Trophoblast cell (in vitro differentiated cells and primary cell): ENCODE measurements at places on chromosomes 6 and 20.
A peak's percentile ranks its signal among the peaks of the same experiment; 100 is the strongest.

GRCh38 chr20:53681352-53682212, 87.9 kb upstream of the ZNF217 start:
- no peaks in the 10 kb centered on the region for H3K36me3 ChIP-seq
- H3K27ac ChIP-seq: no peak overlapping the region
- H3K4me3 ChIP-seq: no peak overlapping the region
- H3K4me1 ChIP-seq: peaks cover 16% of the 10 kb centered on the region
- peak; percentile 83 for DNase-seq

- H3K4me3 ChIP-seq: peak overlapping the region; percentile 76
- peak overlapping the region; percentile 89 for H3K27ac ChIP-seq
- no peak for DNase-seq
- no peaks in the 10 kb centered on the region for H3K27me3 ChIP-seq
- H3K4me1 ChIP-seq: no peaks in the 10 kb centered on the region
Measured at GRCh38 chr6:52994031-52994838, 849 bp downstream of the GSTA4 start.

- H3K36me3 ChIP-seq: no peaks in the 10 kb centered on the region
- no peak overlapping the region for H3K27ac ChIP-seq
- no peak overlapping the region for H3K4me3 ChIP-seq
- DNase-seq: peak; percentile 72
- no peaks in the 10 kb centered on the region for H3K27me3 ChIP-seq
Measured at GRCh38 chr6:145427232-145427631, 308.1 kb downstream of the EPM2A start.

- H3K4me3 ChIP-seq: no peak overlapping the region
- no peak overlapping the region for H3K27ac ChIP-seq
- H3K27me3 ChIP-seq: no peaks in the 10 kb centered on the region
- H3K4me1 ChIP-seq: no peaks in the 10 kb centered on the region
- H3K36me3 ChIP-seq: no peaks in the 10 kb centered on the region
Measured at GRCh38 chr20:40056171-40056570, 632.9 kb downstream of the MAFB start.

DNA sequence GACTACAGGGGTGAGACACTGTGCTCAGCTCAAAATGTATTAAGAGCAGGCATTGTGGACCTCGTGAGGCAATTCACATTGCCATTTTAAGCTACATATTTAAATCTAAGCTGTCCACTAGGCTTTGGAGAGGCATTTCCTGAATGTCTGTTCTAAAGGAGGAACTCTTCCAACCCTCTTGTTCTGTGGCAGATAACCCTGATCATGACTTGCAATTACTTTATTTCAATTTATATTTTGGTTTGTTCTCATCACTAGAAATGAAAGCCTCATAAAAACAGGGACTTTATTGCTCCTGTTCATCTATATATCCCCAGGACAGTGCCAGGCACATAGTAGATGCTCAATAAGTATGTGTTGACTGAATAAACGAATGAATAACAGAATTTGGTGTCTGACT, 84.0 kb upstream of the SALL4 start:
- no peak for DNase-seq
- H3K4me3 ChIP-seq: no peak overlapping the region
- no peaks in the 10 kb centered on the region for H3K27me3 ChIP-seq
- no peak overlapping the region for H3K27ac ChIP-seq

- H3K27me3 ChIP-seq: no peaks in the 10 kb centered on the region
- H3K4me3 ChIP-seq: no peak overlapping the region
- H3K27ac ChIP-seq: peak overlapping the region; percentile 91
- peak; percentile 57 for DNase-seq
Measured at GRCh38 chr20:33789109-33789857, 21.9 kb upstream of the CHMP4B start.

DNA sequence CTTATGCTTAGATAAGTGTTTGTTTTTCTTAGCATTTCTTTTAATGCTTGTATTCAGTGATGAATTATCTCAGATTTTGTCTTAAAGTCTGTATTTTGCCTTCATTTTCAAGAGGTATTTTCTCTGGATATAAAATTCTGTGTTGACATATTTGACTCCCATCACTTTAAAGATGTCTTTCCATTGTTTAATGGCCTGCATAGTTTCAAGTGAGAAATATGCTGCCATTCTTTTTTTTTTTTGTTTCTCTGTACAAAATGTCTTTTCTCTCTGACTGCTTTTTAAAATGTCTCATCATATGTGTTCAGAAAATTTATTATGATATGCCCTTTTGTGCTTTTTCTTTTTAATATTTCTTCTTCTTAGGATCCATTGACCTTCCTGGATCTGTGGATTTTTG, 578.0 kb upstream of the NOX3 start:
- H3K36me3 ChIP-seq: no peaks in the 10 kb centered on the region
- DNase-seq: no peak

DNA sequence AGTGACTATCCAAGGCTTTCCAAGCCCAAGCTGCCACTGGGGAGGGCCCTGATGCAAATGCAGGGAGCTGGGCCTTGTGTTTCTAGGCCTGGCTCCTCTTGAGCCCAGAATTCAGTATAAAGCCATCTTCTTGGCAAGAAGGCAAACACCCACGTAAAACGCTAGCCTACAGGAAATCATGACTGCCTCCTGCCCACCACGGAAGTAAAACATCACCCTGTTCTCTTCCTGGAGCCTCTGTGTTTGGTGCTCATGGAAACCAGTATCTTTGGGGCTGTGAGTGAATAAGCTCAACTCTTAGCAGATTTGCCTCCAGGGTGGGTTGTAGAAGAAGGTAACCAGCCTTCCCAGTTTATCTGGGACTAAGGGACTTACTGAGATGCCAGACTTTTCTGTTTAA, 271.0 kb downstream of the ZNF217 start:
- H3K27me3 ChIP-seq: no peaks in the 10 kb centered on the region
- no peaks in the 10 kb centered on the region for H3K36me3 ChIP-seq

GRCh38 chr6:105898286-105898685, 187.8 kb upstream of the PRDM1 start:
- peaks cover 3% of the 10 kb centered on the region for H3K4me1 ChIP-seq
- no peaks in the 10 kb centered on the region for H3K27me3 ChIP-seq
- DNase-seq: no peak
- H3K36me3 ChIP-seq: no peaks in the 10 kb centered on the region
- no peak overlapping the region for H3K4me3 ChIP-seq

DNA sequence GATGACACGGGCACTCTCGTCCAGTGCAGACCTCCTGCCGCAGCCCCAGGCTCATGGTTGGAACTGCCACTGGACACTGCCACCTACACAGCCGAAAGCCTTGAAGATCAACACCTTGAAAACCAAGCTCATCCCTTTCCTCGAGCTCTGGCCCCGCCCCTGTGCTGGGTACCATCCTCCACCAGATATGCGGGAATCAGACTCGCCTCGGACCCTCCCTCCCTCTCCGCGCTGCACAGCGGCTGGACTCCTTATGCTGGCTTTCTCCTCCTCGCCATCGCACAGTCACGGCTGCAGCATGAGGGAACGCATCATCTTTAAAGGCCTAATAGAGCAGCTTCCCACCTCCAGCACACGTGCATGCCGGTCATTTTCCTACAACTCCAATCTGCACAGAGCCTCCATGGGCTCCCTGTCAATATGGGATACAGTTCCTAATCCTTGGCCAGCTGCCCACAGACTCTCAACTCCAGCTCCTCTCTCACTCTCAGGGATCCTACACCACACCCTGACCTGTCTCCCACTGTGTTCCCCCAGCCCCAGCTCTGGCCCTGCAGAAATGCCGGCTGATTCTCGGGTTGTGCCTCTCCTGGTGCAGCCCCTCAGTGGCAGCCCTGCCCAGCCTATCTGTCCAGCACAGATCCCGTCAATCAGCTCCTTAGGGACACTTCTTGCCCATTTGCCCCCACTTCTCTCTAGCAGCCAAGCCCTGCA, 23.2 kb downstream of the TXNDC5 start:
- H3K27ac ChIP-seq: no peak overlapping the region
- no peak for DNase-seq
- H3K36me3 ChIP-seq: peaks cover 49% of the 10 kb centered on the region
- no peaks in the 10 kb centered on the region for H3K4me1 ChIP-seq
- H3K4me3 ChIP-seq: no peak overlapping the region

DNA sequence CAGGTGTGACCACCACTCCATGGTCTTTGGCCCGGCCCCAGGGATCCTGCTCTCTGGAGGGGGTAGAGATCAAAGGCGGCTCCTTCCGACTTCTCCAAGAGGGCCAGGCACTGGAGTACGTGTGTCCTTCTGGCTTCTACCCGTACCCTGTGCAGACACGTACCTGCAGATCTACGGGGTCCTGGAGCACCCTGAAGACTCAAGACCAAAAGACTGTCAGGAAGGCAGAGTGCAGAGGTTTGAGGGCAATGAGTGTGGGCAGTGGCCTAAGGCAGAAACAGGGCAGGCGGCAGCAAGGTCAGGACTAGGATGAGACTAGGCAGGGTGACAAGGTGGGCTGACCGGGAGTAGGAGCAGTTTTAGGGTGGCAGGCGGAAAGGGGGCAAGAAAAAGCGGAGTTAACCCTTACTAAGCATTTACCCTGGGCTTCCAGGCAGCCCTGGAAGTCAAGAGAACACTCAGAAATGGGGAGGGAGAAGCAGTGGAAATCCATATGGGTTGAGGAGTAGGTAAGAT, 533 bp downstream of the CFB start:
- no peaks in the 10 kb centered on the region for H3K36me3 ChIP-seq
- no peaks in the 10 kb centered on the region for H3K27me3 ChIP-seq
- no peak overlapping the region for H3K4me3 ChIP-seq
- no peak for DNase-seq
- no peak overlapping the region for H3K27ac ChIP-seq
- peaks cover 2% of the 10 kb centered on the region for H3K4me1 ChIP-seq

DNA sequence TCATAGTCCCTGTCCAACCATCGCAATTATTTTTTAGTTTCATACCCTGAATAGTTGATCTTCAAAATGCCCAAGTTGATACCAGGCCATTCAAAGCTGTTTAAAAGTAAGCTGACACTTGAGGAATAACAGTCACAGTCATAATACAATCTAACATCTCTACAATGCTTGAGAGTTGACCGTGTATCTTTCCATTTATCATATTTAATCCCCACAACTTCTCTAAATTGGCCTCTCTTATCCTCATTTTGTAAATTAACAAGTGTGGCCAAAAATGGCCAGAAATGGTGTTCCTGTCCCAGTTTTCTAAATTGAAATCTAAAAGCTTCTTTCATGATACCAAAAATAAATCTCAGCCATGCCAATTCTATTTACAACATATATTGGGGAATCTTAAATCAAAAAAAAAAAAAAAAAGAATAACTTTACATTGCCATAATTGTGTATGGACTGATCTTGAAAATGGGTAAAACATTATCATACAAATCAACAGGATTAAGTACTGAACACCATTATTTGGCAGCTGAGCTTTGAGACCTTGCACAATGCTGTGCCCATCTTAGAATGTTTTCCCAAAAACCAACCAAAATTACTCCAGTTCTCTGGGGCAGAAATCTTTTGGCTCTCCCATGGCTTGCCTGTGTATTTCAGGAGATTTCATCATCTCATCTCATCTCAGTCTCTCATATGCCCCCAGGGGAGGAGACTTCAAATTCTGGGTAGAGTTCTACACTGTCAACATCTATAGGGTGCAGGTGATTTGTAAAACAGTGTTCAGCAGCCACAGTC, 448.7 kb upstream of the JARID2 start:
- H3K4me3 ChIP-seq: no peak overlapping the region
- no peaks in the 10 kb centered on the region for H3K27me3 ChIP-seq
- H3K4me1 ChIP-seq: no peaks in the 10 kb centered on the region
- no peaks in the 10 kb centered on the region for H3K36me3 ChIP-seq

GRCh38 chr6:83511266-83511665, 1.1 kb upstream of the PRSS35 start:
- no peak overlapping the region for H3K27ac ChIP-seq
- no peaks in the 10 kb centered on the region for H3K4me1 ChIP-seq
- no peak overlapping the region for H3K4me3 ChIP-seq
- no peaks in the 10 kb centered on the region for H3K27me3 ChIP-seq
- H3K36me3 ChIP-seq: no peaks in the 10 kb centered on the region

GRCh38 chr6:157244175-157244574, 79.1 kb downstream of the TMEM242 start:
- no peaks in the 10 kb centered on the region for H3K36me3 ChIP-seq
- no peak for DNase-seq
- no peaks in the 10 kb centered on the region for H3K4me1 ChIP-seq
- no peaks in the 10 kb centered on the region for H3K27me3 ChIP-seq

DNA sequence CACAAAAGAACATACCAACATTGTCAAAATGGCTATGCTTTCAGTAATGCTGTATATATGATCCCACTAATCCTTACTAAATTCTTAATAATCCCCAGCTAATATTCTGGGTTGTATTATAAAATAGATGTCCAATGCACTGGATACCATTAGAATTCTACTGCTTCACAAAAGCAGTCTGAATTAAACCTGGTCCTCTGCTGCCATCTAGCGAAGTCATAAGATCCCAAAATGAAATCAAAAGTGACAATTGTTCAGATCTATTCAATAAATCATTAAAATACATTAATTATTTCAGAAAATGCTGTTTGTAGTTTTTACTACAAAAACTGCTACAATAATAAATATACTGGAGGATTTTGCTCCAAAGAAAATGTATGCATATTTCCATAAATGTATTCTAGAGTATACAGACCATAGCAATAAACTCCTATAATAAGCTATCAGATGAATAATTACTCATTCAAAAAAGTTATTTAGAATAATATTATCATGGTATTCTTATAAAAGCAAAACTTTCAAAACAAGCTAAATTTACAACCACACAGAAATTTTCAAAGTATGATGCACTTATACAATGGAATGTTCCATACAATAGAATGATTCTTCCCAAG, 92.6 kb downstream of the RNGTT start:
- H3K4me3 ChIP-seq: no peak overlapping the region
- DNase-seq: peak; percentile 80
- no peaks in the 10 kb centered on the region for H3K36me3 ChIP-seq

GRCh38 chr6:148516217-148516616, 173.6 kb downstream of the SASH1 start:
- DNase-seq: no peak
- no peaks in the 10 kb centered on the region for H3K27me3 ChIP-seq
- peaks cover 17% of the 10 kb centered on the region for H3K36me3 ChIP-seq
- peaks cover 7% of the 10 kb centered on the region for H3K4me1 ChIP-seq
- no peak overlapping the region for H3K27ac ChIP-seq

DNA sequence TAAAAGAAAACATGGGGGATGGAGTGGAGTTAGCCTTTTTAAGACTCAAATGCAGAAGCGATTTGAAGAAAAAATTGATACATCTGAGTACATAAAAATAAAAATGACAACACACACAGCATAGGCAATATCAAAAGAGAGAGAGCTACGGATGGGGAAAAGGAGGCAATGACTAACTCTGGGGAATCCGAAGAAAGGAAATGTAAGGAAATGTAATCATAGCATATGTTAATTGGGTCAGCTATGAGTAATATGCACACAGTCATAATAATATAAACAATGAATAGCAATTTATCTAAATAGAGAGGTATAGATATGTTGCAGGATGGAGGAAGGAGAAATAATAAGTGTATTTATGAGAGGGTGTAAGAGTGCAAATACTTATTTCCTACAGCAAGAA, 83.4 kb downstream of the NOL4L start:
- no peaks in the 10 kb centered on the region for H3K27me3 ChIP-seq
- H3K4me1 ChIP-seq: peaks cover 18% of the 10 kb centered on the region
- H3K36me3 ChIP-seq: no peaks in the 10 kb centered on the region
- DNase-seq: no peak

DNA sequence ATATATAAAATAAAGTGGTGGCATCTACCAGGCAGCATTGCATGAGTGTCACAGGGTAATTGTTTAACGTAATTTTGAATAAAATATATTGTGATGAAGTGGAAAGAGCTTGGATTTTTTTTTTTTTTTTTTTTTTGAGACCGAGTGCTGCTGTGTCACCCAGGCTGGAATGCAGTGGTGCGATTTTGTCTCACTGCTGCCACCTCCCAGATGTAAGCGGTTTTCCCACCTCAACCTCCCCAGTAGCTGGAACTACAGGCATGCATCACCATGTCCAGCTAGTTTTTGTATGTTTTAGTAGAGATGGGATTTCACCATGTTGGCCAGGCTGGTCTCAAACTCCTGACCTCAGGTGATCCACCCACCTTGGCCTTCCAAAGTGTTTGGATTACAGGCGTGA, 81.1 kb upstream of the SMIM8 start:
- no peaks in the 10 kb centered on the region for H3K27me3 ChIP-seq
- DNase-seq: no peak
- no peak overlapping the region for H3K4me3 ChIP-seq
- H3K4me1 ChIP-seq: no peaks in the 10 kb centered on the region
